ENCODE measurements at places on chromosomes 13 and 19. TPM values are rescaled to one million over a fixed set of nuclear protein-coding genes. Genes with fewer than 3 reads are reported as not detected.

ZNF444 gene
- total RNA-seq = 19.2 TPM

FCHO1 gene
- total RNA-seq = 0.71 TPM

ZNF835 gene
- total RNA-seq = 4.9 TPM

ERCC2 gene
- 11.4 TPM for total RNA-seq

PSG3 gene
- total RNA-seq = not detected

KLK14 gene
- 1.6 TPM for total RNA-seq

FRY gene
- 167 TPM for total RNA-seq

IZUMO2 gene
- not detected for total RNA-seq

ZNF610 gene
- total RNA-seq = 5.1 TPM

RNF17 gene
- not detected for total RNA-seq

SHISA7 gene
- total RNA-seq = not detected

MISP3 gene
- 8.1 TPM for total RNA-seq

KCTD12 gene
- 37.2 TPM for total RNA-seq

SMAD9 gene
- total RNA-seq = 4.2 TPM

ATCAY gene
- total RNA-seq = not detected

SMIM24 gene
- total RNA-seq = not detected

SLC17A7 gene
- 0.99 TPM for total RNA-seq

IZUMO1 gene
- 0.60 TPM for total RNA-seq

TEX101 gene
- not detected for total RNA-seq

NAPSA gene
- total RNA-seq = 0.05 TPM

PPAN gene
- total RNA-seq = 23.6 TPM

TMEM38A gene
- 44.6 TPM for total RNA-seq

ZNF578 gene
- total RNA-seq = 2.4 TPM

MATK gene
- 0.14 TPM for total RNA-seq

NFIX gene
- 118 TPM for total RNA-seq

DCLK1 gene
- total RNA-seq = 8.4 TPM

GDF15 gene
- total RNA-seq = 0.33 TPM

ZNF154 gene
- 4.8 TPM for total RNA-seq

NR2F6 gene
- total RNA-seq = 60.1 TPM

NANOS3 gene
- 1.3 TPM for total RNA-seq

SIGLEC5 gene
- total RNA-seq = not detected

TPTE2 gene
- not detected for total RNA-seq

CGB5 gene
- not detected for total RNA-seq

CACNG6 gene
- not detected for total RNA-seq

PPP1R15A gene
- total RNA-seq = 76.4 TPM

ZNF681 gene
- 0.25 TPM for total RNA-seq
